ENCODE measurements at places on chromosomes 11 and 22. TPM values are rescaled to one million over a fixed set of nuclear protein-coding genes. Genes with fewer than 3 reads are reported as not detected.

GRCh38 chr22:17120281-17120680 is 879 bp downstream of the TMEM121B start:
- peak; percentile 88 for DNase-seq

GRCh38 chr11:126951465-126951864 is 49.1 kb downstream of the KIRREL3 start:
- no peak for DNase-seq

The PTGDR2 gene
- total RNA-seq = 0.14 TPM

- DNase-seq = no peak
These were observed 29.5 kb downstream of the KREMEN1 start for GRCh38 chr22:29102300-29102699.

The DDIAS gene
- total RNA-seq = 0.86 TPM

DNA sequence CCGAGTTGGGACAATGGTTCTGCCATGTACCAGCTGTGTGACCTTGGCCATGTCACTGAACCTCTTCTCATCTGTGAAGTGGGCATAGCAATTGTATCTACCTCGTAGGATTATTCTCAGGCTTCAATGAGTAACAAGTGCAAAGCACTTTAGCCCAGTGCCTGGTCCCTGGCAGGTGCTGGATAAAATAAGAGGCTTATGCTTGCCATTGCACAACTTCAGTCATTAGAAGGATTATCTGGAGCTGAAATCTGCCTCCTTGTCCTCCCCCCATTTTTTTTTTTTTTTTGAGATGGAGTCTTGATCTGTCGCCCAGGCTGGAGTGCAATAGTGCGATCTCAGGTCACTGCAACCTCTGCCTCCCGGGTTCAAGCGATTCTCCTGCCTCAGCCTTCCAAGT is 7.2 kb downstream of the SMTNL1 start:
- DNase-seq = no peak

DNA sequence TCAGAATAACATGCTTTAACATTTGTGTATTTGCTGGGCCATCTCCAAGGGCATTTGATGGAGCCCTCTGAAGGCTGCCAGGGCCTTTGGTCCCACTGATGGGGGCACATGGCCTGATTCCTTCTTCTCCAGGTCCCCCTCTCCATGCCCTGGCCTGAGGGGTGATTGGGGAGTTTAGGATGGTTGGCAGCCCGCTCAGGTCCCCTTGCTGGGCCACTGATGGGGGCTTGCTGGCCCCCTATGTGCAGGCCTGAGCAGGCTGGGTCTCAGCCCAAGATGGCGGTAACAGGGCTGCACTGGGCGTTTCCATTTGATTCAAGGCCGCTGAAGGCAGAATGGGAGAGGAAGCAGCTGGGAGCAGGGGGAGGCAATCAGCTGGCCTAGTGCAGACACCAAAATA is 113.7 kb upstream of the NECTIN1 start:
- peak; percentile 63 for DNase-seq

DNA sequence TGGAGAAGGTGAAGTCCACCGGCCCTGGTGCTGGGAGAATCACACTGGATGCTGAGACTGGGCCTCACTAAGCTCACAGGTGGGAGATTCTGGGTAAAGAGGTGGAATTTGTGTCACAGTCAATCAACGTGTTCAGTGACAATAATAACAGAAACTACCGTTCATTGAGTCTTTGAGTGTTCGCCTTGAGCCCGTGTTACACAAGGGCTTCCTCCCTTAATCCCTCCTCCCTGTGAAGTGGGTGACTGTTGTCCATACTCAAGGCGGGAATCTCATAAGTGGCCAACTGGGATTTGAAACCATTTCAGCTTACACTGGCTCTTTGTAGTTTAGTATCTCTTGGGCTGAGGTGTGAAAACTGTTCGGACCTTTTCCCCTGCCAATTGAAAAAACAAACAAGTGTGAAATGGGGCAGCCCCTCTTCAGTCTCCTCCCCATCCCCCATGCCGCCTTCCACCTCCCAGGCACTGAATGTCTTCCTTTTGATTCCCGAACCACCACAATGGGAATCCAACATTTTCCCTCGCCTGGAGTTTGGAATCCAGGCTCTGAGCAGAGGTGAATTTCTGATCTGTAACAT is 502.4 kb downstream of the MIAT start:
- no peak for DNase-seq

- DNase-seq = no peak
These were observed 119.5 kb upstream of the GRIA4 start for GRCh38 chr11:105490333-105490732.

DNA sequence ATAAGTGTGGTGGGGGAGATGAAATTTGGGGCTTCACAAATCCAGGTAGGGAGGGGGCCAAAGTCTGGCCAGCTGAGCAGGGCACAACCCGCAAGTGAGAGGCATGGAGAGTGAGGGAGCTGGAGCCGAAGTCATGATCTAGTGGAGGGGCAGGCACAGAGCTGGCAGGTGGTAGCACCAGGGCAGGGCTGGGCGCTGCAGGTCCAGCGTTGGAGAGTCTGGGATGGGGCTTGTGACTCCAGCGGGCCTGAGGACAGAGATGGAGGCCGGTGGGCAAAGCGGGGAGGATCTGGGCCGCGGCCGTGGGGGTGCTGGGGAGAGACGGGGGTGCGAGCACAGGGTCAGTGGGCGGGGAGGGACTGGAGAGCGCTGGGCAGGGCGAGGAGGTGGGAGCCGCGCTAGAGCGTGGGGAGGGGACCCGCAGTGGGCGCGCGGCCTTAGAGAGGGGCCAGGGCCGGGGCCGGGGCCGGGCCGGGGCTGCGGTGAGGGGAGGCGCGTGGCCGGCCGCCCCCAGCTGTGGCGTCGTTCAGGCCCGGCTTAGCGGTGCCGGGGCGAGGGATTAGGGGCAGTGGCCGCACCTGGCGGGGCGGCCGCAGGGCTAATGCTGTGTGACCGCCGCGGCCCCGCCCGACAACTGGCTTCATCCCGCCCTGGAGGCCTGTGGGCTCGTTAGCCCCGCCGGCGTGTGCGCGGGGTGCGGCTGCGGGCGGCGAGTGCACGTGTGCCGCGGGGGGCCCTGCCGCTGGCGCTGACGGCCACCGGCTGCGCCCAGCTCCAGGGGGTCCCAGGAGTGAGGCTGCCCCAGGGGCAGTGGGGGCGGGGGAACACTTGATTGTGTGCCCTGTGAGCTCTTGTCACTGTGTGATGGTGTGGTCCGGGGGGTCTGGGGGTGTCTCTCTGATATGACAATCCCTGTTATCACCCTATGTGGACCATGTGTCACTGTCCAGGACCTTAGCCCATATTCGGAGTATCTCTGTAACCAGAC is 23.6 kb upstream of the MYOD1 start:
- no peak for DNase-seq

DNA sequence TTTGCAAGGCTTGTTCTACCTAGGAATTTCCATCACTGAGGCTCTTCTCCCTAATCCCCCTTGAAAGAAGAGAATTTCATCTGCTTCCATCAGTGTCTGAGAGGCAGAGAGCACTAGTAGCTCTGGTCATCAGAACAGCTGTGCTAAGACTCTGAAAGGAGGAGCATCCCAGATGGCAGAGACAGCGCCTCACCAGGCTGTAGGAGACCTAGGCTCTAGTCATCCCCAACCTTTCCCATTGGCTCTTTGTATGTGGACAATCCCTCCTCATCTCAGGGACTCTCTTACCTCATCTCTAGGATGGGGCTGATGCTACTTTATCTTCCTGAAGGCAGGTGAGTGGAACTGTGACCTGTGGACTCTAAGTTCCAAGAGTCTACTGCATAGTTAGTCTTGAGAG is 8.8 kb upstream of the OR9I1 start:
- no peak for DNase-seq

DNA sequence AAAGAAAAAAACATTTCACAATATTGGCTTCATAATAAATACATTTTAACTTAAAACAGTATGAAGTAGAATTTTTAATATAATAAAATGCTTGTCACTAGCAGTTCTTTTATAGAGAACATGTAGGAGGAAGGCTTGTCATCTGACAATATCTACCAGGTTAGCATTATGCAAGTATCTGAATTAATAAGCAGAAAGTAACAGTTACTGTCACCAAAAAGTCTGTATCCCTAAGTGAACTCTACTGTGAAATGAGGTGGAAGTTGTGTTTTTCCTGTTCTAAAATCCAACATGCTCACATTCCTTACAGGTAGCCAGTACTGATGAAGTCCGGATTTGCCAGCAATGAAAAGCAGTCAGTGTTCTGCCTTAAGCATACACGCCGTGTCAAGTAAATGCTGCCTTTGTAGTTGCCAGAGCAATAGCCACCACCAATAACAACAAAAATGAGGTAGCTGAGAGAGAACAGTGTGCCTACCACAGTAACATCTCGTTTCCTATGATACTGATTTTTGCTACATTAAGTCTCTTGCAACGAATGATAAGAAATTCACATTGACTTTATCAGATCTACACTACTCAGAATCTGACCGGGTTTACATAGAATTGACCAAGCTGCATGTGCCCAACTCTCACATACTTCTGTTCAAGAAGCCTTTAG is 95.5 kb downstream of the SIK3 start:
- DNase-seq = no peak

The PYGM gene
- total RNA-seq = 19.3 TPM

The CATSPER1 gene
- total RNA-seq = 0.24 TPM

All from posterior vena cava (tissue), 2 donors.